ENCODE measurements at places on chromosomes 12 and 14. TPM values are rescaled to one million over a fixed set of nuclear protein-coding genes. Genes with fewer than 3 reads are reported as not detected.

GRCh38 chr14:88422047-88422446, 36.6 kb downstream of the SPATA7 start:
- DNase-seq = no peak

GRCh38 chr14:89564989-89565388, 148.0 kb upstream of the FOXN3 start:
- DNase-seq = no peak

- no peak for DNase-seq
These were observed 59.8 kb downstream of the PRMT8 start for GRCh38 chr12:3550839-3551238.

- DNase-seq = peak; percentile 99
These were observed 245.3 kb downstream of the ZFP36L1 start for GRCh38 chr14:68547305-68548193.

DNA sequence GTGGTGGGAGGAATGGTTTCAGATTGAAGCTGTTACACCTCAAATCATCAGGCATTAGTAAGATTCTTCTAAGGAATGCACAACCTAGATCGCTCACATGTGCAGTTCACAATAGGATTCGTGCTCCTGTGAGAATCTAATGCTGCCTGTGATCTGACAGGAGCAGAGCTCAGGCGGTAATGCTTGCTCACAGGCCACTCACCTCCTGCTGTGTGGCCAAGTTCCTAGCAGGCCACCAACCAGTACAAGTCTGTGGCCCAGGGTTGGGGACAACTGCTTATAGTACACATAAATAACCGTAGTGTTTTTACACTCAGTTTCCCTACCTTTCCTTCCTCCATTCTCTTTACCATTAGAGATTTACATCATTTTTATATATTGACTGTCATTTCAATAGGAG, 121.4 kb downstream of the SLCO1B3 start:
- no peak for DNase-seq

- DNase-seq = no peak
These were observed 85.9 kb upstream of the PDE3A start for GRCh38 chr12:20282401-20282800.

- DNase-seq = peak; percentile 70
These were observed 52.6 kb upstream of the BICD1 start for GRCh38 chr12:32053881-32054624.

DNA sequence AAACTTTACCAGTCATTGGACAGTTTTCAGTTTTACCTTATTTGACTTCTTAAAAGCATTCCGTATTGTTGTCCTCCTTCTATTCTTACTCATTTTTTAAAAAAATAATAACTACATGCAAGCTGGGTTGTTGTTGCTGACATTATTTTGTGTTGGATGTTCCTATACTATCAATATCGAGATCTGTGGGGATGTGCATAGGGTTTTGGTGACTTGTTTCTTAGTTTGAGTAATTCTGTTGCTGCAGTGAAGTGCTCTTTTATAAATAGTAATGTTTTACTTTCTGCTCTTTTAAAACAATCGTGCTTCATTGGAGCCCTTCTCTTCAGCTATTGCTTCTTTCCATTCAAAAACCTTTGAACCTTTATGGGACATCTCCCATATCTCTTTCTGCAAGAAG, 79.4 kb downstream of the METTL25 start:
- no peak for DNase-seq

The GPR137C gene
- total RNA-seq = 0.17 TPM

The LRRC9 gene
- total RNA-seq = not detected

The MYO1A gene
- not detected for total RNA-seq
